A549 (cell line): ENCODE measurements at places on chromosomes 6 and 20. TPM values are rescaled to one million over a fixed set of nuclear protein-coding genes. Genes with fewer than 3 reads are reported as not detected.
A peak's percentile ranks its signal among the peaks of the same experiment; 100 is the strongest.

- DNase-seq = no peak
Observed at GRCh38 chr20:44475372-44475693, 341 bp upstream of the TTPAL start.

- no peak for DNase-seq
Observed at GRCh38 chr6:14682812-14683211, 563.1 kb upstream of the JARID2 start.

DNA sequence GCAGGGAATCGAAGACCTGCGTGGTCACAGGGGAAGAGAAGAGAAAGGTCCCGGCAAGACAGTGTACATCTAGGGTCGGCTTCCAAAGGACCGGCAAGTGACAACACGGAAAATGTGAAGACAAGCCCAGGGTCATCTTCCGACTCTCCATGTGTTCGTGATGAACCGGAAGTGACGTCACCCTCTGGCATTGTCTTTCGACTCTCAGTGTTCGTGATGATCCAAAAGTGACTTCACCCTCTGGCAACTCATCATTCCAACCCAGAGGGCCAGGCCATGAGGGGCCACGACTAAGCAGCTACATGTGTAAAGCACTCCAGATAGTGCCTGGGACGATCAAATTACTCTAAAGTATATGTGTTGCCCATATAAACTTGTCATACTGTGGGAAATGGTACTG is 290.8 kb downstream of the THBS2 start:
- DNase-seq = no peak

DNA sequence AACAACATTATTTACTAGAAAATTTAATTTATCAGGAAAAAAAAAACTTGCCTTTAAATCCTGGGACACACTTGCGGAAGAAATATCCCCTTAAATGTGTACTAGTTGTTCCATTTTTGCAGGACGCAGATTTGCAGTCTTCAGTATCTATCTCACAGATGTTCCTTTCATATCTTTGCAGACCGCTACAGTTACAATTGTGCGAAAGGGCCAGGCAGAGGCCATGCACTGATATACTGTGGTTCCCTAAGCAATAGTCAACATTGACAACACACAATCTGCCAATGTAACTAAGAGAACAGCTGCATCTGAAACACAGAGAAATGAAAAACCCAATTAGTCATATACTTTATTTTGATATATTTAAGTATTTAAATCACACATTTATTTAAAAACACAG is 411.2 kb downstream of the EYS start:
- DNase-seq = no peak

DNA sequence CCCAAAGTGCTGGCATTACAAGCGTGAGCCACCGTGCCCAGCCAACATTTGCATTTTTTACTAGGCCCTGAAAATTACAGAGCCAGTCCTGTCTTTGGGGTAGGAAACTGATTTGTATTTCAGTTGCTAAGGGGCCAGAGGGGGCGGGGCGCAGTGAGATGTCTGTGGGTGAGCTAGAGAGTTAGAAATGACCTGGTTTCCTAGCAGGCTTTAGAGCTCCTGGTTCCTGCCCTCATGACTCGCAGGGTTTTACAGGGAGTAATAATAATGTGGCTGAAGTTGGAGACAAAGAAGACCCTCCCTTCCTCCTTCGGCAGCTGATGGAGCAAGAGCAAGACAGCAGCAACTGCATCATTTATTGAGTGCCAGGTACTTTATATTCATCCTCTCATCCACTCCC is 131.5 kb downstream of the TFAP2C start:
- DNase-seq = no peak

DNA sequence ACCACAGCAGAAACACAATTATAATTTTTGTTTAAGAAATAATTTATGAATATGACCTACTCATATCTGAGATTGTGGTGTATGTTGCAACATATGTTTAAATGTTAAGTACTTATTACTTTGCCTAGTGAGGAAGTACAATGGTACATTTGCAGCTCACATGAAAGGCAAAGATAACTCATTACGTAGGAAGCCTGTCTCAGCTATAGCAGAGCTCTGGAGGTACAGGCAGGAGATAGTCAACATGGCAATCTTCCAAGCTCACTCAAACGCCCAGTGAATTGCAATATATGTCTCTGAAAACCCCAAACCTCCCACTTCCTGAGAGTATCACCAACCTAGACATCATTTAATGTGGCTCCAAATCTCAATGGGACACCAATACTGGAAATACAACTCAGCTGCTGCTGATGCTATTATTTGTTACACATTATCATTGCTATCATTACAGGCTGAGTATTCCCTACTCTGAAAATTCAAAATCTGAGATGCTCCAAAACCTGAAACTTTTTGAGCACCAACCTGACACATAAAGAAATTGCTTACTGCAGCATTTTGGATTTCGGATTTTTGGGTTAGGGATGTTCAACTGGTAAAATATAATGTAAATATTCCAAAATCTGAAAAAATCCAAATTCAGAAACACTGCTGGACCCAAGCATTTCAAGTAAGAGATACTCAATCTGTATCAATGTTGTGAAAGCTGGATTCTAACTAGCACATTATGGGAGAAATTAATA is 25.1 kb upstream of the GSTA4 start:
- no peak for DNase-seq

GRCh38 chr20:36467076-36467999 is 74.0 kb upstream of the MYL9 start:
- peak; percentile 65 for DNase-seq

DNA sequence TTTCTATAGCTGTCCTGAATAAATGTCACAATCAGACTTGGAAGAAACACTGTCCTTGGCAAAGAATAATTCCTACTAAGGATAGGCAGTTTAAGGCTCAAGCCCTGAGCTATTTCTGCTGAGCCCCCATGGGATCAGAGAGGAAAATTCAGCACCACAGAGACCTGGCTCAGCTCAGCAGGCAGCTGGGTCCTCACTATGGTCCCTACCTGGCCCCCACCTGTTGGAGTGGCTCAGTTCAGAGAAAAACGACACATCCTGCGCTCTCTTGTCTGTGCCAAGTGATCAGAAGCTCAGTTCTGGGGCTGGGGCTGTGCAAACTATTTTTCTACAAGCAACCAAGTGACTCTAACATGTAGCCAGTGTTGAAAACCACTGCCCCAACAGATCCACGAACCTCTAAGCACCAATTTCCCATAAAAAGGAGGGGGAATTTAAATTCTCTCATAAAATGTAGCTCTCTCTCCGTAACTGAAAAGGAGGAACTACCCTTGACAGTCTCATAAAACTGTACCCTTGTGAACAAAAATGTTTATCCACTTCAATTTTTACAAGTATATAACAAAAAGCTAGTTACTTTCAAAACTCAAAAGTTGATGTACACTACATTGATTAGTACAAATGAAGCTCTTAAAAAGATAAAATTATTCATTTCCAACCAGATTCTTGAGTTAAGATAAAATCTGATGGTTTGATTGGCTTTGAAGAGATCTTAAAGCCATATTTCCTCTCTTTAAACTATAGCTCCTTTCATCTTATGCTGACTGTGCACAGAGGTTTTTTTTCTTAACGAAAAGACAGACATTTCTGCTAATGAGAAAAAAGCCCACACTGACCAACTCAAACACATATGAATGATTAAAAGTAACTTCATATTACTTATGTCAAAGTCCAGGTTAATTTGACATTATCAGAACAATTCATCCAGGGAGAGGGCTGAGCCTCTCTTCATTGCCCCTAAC is 52.0 kb downstream of the KIF13A start:
- no peak for DNase-seq

DNA sequence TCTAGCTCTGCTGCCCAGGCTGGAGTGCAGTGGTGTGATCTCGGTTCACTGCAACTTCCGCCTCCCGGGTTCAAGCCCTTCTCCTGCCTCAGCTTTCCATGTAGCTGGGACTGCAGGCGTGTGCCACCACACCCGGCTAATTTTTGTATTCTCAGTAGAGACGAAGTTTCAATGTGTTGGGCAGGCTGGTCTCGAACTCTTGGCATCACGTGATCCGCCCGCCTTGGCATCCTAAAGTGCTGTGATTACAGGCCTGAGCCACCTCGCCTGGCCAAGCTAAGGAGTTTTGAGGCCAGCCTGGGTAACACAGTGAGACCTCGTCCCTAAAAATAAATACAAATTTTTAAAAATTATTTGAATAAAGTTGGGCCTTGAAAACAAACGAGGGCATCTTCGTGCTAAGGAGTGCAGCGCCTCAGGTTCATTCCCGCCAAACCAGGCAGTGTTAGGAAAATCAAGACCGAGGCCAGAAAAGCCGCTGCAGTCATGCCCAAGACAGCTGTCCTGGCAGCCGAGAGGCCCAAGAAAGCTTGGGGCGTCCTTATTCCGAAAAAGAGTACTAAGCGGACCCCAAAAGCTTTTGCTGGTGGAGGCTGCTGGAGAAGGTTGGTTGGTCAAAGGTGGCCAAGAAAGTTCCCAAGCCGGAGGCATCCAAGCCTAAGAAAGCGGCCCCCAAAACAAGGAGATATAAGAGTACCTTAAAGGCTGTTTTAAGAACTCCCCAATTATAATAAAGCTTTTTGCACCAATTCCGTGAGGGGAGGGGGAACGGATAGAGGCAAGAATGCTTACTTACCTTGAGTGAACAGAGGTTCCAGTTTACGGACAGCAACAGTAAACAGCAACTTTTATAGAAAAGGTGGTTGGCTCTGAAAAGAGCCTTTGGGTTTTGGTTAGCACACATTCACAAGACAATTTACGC is 109.0 kb downstream of the HFE start:
- DNase-seq = no peak

DNA sequence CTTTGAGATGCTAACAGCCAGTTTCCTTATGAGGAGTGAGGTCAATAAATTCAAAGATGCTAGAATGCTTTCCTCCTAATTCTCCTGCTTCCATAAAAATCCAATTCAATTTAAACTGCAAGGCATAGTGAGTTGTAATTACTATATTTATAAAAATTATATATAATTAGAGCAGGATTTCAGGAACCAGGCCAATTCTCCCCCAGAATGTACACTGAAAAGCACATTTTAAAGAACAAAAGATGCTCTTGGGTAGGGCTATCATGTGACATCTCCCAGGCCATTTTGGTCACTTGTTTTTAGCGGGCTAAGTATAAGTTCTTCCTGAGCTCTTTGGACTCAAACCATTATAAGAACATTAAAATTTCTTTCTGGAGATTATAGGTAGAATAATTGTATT is 195.7 kb upstream of the KCNG1 start:
- no peak for DNase-seq

DNA sequence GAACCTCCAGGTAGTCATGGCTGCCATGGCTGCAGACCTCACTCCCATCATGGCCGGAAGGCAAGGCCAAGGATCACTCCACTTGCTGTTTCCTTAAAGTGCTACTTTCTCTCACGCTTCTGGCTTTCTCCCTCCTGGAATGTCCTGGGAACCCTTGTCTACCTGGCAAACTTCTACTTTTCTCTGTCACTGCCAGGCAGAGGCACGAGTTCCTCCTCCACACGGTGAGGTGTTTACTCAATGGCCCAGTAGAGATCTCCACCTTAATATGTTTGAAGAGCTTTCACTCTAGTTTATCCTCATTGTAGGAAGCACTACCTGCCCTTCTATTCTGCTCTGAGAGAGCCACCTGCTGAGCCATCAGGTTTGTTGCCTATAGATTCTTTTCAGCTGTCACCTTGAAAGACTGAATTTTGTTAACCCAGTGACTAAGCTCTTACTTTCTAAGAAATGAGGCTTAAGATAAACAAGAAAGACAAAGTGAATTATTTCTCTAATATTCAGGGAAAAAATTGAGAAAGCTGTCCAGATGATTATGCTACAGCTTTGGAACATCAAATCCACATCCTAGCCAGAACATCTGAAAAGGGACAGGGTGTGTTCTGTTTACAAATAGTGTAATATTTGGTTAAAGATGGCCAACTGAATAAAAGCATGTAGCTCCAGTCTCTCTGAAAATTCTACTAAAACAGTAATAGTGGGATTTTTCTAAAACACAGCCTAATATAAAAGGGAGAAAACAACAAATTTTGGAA is 54.9 kb downstream of the PLAGL1 start:
- DNase-seq = no peak

GRCh38 chr20:3430376-3431069 is 23.1 kb upstream of the DNAAF9 start:
- DNase-seq = no peak

DNA sequence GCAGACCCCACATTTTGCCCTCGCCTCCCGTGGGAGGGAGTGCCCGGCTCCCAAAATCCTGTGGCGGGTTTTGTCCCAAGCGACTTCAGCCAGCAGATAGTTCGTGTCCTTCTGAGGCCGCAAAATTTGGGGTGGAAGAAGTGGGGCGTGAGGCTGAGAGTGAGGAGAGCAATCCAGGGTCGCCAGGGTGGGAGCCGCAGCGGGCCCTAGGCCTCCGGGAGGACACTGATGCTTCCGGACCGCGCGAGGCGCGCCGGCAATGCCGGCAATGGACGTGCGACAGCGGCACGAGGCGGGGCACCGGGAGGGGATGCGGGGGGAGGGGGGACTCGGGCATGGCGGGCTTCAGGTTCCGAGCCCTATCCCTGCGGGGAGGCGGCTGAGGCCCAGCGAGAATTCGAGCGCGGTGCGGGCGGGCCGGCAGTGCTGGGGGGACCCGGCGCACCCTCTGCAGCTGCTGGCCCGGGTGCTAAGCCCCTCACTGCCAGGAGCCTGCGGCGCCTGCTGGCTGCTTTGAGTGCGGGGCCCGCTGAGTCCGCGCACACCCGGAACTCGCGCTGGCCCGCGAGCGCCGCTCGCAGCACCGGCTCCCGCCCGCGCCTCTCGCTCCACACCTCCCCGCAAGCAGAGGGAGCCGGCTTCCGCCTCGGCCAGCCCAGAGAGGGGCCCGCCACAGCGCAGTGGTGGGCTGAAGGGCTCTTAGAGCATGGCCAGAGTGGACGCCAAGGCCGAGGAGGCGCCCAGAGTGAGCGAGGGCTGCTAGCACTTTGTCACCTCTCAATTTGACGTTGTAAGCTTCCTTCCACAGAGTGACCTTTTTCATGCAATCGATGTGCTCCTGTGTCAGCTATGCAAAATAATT is 143.8 kb downstream of the LPA start:
- peak; percentile 61 for DNase-seq

DNA sequence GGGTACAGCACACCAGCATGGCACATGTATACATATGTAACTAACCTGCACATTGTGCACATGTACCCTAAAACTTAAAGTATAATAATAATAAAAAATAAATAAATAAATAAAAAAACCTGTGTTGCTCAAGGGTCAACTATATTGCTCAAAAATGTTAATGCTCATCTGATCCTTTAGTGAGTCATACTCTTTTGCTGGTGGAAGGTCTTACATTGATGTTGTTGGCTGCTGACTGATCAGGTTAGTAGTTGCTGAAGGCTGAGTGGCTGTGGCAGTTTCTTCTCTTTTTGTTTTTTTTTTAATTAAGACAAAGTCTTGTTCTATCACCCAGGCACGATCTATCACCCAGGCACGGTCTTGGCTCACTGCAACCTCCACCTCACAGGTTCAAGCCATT is 29.6 kb upstream of the SMIM26 start:
- DNase-seq = no peak

The CLPSL2 gene
- 0.37 to 0.38 TPM in 2 of 3 replicates, not detected in the other for polyA plus RNA-seq

The GRIK2 gene
- polyA plus RNA-seq = 0.51 to 0.65 TPM (median 0.55 TPM) in 3 replicates

The OGFR gene
- polyA plus RNA-seq = 33.7 to 36.7 TPM (median 35.6 TPM) in 3 replicates

The CLVS2 gene
- polyA plus RNA-seq = 0.01 to 0.04 TPM in 2 of 3 replicates, not detected in the other

The KHDC1L gene
- polyA plus RNA-seq = 0.31 TPM in 1 of 3 replicates, not detected in the others

The FAM162B gene
- polyA plus RNA-seq = not detected in 3 replicates

The GATA5 gene
- polyA plus RNA-seq = 0.45 to 0.82 TPM (median 0.72 TPM) in 3 replicates
